ENCODE measurements at places on chromosomes 4 and X. TPM values are rescaled to one million over a fixed set of nuclear protein-coding genes. Genes with fewer than 3 reads are reported as not detected.

The PCDH10 gene
- 1.2 TPM for total RNA-seq

The ALB gene
- 5.3 TPM for total RNA-seq

The FGA gene
- total RNA-seq: not detected

The NRK gene
- total RNA-seq: 38.5 TPM

The SYN1 gene
- 0.12 TPM for total RNA-seq

The MRPS18C gene
- 69.0 TPM for total RNA-seq

The SPANXN4 gene
- not detected for total RNA-seq

All from adrenal gland (tissue), 19 donors.